ENCODE measurements at places on chromosomes 12 and 14.
A peak's percentile ranks its signal among the peaks of the same experiment; 100 is the strongest.

DNA sequence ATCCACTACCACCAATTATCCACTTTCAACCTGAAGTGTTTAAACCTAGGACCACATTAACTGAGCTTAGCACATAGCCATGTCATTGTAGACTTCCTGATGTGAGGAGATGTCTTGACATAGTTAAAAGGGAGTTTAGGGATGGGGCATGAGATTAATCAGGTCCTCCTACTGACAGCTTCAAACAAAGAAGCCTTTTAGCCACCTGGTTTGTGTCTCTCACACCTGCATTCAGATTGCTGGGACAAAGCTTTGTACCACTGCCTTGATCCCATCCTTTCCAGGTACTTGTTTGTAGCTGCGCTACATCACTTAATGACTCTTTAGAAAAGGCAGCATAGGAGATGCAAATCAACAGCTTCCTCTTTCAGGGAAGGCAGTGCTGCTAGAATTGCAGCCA lies 340.7 kb upstream of the DDHD1 start:
- DNase-seq, result no peak

DNA sequence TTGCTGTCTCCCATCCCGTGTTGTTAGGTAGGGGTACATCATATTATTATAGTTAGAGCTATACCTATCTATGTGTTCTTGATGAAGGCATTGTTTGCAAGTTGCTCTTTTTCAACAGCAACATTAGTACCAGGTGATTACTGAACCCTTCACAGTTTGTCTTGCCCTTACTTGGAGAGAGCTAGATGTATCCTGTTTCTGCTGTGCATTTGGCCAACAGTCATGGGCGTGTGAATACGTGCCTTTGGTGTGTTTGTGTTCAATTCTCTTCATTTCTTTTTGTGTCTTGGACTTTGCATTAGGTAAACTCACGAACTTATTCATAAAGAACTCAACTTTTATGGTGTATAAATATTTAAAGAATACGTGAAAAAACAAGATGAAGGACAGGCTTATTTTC lies 14.3 kb downstream of the ARF6 start:
- no peak for DNase-seq

DNA sequence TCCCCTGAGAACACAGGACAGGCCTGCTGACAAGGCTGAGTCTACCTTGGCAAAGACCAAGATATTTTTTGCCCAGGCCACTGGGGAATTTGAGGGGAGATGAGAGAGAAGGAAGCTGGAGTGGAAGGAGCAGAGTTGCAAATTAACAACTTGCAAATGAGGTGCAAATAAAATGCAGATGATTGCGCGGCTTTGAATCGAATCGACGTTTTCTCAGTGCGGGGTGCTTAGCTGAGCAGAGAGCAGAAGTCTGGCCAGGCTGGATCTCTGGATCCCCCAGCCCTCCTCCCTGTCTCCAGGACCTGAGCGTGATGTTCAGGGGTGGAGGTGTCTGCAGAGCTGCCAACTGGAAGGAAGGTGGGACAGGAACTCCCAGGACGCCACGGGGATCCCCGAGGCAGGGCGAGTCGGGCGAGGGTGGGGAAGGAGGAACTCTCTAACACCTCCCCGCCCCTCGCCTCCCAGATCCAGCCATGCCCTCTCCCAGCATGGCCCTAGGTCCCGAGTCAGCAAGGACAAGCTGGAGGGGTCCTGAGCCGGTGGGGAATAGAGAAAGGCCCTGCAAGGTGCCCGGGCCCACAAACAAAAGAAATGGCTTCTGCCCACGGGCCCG lies 527 bp upstream of the CARMIL3 start:
- no peak for DNase-seq

GRCh38 chr14:104557086-104557485 lies 22.5 kb upstream of the C14orf180 start:
- DNase-seq, result no peak

DNA sequence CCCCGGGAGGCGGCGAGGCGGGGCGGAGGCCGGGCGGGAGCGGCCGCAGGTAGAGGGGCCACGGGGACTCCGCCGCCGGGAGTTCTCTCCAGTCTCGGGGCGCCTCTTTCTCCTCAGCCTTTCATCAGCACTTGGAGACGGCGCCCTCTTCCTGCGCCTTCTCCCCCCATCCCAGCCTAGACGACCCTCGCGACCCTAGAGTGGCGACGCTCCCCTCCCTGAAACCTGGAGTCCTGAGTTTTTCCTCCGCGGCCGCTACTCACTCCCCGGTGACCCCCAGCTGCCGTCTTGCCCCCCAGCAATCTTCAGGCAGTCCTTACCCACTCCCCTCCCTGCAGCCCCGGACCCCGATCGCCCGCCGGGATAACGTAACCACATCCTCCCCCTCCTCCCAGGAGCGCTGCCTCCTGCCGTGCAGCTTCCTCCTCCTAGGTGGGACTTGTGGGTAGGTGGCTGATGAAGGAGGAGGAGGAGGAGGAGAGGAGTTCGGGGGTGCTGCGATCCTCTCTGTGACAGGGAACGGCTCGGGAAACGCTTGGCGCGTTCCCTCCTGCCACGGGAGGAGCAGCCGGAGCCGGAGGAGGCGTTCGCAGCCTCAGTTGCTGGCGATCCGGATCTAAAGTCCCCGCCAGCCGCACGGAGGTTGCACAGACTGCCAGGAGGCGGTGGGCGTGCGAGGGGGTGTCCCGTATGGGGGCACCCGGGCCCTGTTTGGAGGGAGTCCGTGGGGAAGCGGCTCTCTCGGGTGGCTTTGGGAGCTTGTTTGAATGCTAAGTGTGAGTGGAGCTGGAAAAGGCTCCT lies 891 bp downstream of the PLEKHA5 start:
- DNase-seq, result peak; percentile 8

DNA sequence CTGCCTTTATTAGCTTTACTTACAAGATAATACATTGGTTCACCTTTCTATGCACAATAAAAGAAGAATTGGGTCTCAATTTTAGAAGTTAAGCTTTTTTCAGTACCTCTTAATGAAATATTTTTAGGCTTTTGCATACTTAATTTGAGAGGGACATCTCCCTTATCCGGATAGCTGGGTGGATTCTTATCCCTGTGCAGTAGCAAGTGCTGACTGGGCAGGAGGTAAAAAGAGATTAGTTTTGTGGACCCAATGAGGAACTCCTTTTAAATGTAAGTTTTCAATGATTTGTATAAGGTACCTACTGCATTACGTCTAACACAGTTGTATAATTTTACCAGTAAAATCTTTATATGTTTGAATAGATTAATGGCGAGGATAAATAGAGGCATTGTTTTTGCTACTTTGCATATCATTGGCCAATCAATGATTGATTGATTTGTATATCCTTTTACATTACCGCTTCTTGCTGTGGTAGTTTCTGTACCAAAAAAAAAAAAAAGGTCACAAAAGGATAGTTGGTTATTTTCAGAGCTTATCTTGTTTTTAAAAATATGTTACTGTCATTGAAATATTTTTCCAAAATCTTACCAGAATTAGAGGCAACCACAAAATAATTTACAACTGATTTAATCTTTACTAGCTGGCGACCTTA lies 2.2 kb downstream of the CPSF6 start:
- DNase-seq, result no peak

GRCh38 chr12:131372171-131372475 lies 338.8 kb upstream of the SFSWAP start:
- no peak for DNase-seq
